ENCODE measurements at places on chromosomes 4 and X.
A peak's percentile ranks its signal among the peaks of the same experiment; 100 is the strongest.

DNA sequence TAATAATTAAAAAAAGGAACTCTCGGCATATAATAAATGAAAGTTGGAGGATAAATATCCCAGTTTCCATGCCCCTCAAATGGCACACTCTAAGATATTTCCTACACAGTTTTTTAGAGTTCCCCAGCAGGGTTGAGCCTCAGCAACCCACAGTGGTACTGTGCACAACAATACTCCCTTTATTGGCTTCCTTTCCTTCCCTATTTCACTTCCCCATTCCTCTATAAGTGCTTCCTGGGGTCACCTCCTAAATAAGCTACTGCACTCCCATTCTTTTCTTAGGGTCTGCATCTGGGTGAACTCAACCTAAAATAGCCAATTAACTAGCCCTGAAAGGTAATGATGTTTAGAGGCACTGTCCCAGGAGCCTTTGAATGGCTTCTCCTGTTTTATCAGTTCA lies 76.4 kb upstream of the NHS start:
- no peak for DNase-seq

GRCh38 chr4:4866124-4866865 lies 6.8 kb downstream of the MSX1 start:
- no peak for DNase-seq

GRCh38 chr4:6892190-6892908 lies 17.3 kb upstream of the TBC1D14 start:
- DNase-seq = no peak

GRCh38 chrX:46168254-46168653 lies 377.0 kb downstream of the ZNF674 start:
- DNase-seq = no peak

GRCh38 chr4:89319756-89320155 lies 12.2 kb upstream of the GPRIN3 start:
- DNase-seq = no peak

DNA sequence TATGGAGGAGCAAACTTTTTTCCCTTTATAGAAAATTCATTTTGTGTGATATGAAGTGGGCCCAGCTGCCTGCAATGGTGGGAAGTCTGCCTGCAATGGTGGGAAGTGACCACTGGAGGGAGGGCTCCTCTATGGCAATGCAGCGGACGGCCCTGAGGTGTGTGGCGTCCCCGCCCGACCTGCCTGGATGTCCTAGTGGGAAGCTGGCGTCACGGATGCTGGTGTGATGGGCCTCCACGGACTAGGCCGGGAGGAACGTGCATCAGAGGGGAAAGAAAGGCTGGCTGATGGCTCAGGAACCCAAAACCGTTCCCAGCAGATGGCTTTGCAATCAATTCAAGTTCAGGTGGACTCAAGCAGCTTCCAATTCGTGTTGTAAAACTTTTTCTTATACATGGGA lies 177.9 kb downstream of the AFAP1 start:
- peak; percentile 35 for DNase-seq

- DNase-seq = no peak
These were observed 395 bp downstream of the RAB28 start for GRCh38 chr4:13483768-13484121.

DNA sequence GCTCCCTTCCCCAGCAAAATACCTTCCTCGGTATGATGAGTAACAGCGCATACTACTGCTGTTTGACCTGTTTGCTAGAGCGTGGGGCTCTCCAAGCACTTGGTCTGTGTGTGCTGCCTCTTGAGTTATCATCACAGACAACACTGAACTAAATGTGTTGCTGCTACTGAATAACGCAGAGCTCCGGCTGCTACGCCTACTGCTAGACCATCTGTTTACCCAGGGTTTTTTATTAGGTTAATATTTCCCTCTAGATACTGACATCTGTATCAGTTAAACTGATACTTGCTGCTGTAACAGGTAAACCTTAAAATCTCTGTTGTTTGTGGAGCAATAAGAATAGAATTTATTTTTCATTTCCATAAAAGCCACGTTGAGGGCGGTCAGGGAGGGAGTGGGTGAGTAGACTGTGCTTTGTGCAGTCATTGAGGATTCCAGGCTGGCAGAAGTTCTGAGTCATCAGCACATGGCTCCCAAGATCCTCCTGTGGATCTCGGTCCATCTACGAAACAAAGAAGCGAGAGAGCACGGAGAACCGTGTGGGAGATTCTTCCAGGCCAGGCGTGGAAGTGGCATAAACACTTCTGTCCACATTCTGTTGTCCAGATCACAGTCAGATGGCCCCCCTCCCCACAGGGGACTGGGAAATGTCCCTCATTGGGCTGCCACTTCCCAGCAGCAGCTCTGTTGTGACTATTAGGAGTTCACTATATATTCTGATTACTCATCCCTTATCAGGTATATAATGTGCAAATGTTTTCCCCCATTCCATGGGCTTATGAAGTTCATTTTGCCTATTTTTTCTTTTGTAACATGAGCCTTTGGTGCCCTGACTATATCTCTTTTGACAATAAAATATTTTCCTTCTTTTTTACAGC lies 14.1 kb downstream of the GRK4 start:
- no peak for DNase-seq

DNA sequence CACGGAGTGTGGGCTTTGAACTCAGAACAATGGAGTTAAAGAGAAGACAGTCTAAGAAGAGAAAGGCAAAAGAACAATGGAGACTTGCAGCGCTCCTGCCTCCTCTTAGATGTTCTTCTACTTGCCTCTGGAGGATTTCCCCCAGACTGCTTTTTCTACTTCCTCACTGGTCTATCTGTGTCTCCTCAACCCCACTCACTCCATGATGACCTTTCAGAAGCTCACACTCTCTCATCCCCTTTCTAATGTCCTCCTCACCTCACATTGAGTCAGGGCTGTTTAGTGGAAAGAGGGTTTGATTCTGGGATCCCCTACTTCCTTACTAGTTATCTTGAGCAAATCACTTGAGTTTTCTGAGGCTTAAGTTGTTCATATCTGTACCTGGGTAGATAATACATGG lies 12.2 kb upstream of the HERC6 start:
- no peak for DNase-seq

GRCh38 chr4:53478671-53479456 lies 101.4 kb downstream of the FIP1L1 start:
- no peak for DNase-seq

DNA sequence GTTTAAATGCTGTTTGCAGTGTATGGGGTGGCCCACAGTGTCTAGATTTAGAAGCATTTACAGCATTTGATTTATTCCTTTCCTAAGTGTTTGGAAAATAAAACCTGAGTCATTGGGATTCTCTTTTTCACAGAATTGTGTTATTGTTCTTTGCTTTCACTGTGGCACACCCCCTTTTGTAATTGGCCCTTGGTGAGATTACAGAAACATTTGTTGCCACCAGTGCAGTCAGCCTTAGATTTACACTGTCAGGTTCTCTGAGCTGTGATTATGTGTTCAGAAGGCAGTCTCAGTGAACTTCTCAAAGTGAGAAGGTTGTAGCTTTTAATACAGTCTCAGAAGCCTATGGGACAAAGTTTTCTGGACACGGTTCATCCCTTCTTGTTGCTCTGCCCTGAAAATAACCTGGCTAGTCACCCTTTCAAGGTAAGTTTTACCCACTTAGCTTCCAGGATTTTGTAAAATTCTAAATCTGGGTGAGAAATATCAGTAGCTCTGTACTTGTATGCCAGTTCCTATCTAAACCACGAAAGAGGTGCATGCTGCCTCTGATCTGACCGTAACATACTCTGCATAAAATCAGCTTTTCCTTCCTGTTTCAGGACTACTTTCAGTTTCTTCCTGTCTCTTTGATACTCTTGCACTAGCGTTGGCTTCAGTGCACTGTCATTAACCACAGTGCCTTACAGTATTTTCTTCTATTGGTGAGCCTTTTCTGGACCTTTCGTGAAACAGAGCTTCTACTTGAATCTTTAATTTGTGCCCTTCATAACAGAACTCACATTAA lies 12.6 kb downstream of the RUFY3 start:
- no peak for DNase-seq

GRCh38 chr4:184171011-184171410 lies 46.7 kb downstream of the ENPP6 start:
- no peak for DNase-seq

DNA sequence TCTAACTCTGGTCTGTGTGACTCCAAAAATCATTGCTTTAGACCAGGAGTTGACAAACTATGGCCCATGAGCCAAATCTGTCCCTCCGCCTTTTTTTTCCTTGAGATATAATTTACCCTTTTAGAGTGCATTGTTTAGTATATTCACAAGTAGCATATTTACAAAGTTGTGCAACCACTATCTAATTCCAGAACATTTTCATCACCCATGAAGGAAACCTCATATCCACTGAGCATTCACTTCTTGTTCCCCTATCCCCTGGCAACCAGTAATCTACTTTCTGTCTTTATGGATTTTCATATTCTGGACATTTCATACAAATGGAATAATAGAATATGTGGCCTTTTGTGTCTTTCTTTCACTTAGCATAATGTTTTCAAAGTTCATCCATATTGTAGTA lies 67.4 kb upstream of the CITED1 start:
- DNase-seq = no peak

- DNase-seq = no peak
These were observed 509 bp upstream of the USP11 start for GRCh38 chrX:47232197-47232802.

DNA sequence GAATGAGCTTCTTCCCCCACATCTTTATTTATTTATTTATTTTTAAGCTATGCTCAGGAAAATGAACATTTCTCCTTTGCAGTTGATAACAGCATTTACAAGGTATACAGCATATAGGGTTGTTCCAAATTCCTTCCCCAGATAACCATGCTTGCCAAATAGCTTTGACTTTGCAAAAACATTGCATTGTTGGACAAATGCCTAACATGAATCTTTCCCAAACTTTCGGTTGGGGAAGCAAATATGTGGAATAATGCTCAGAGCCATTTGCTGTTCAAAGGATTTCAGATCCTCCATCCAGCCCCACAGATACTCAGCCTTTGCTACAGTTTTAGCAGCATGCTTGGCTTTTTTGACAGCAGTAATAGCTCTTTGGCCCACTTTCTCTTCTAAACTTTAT lies 127.2 kb upstream of the AGA start:
- no peak for DNase-seq

DNA sequence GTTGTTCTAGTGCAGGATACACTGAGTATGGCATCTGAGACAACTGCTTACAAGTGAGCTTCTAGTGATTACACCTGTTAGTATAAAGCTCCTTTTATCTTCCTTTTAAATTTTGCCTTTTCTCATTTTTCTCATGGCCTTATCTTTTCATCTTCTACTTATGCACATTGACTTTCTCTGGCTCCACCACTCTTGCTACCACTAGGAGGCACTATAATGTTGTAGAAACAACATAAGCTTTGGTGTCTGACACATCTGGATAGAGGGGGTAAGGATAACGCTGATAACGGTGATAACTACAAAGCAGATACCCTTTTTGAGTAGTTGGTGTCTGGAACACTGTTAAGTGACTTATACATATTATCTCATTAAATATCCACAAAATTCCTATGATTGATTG lies 187.4 kb upstream of the TEX13C start:
- no peak for DNase-seq

- DNase-seq = no peak
These were observed 230.0 kb upstream of the GPC4 start for GRCh38 chrX:133645256-133645655.

- no peak for DNase-seq
These were observed 280.5 kb downstream of the FBXW7 start for GRCh38 chr4:152255437-152255836.

DNA sequence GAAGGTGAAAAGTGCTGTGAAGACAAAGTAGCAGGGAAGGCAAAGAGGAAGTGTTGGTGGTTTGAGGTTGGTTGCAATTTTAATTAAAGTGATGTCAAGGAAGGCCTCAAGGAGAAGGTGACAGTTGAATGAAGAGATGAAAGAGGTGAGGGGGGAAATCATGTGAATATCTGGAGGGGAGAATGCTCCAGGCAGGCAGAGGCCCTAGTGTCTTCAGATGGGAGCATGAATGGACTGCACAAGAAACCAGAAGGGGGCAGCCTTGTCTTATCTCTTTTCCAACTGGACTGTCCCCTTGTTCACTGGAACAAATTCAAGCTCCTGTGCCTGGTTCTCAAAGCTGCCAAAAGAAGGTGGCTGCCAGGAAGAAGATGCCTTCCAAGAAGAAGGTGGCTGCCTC lies 68.4 kb downstream of the MAOB start:
- no peak for DNase-seq

- no peak for DNase-seq
These were observed 532.8 kb downstream of the RPA4 start for GRCh38 chrX:97416461-97416860.

- no peak for DNase-seq
These were observed 72.0 kb downstream of the WFS1 start for GRCh38 chr4:6341696-6342095.

GRCh38 chrX:49876750-49877149 lies 2.5 kb upstream of the USP27X start:
- DNase-seq = no peak

DNA sequence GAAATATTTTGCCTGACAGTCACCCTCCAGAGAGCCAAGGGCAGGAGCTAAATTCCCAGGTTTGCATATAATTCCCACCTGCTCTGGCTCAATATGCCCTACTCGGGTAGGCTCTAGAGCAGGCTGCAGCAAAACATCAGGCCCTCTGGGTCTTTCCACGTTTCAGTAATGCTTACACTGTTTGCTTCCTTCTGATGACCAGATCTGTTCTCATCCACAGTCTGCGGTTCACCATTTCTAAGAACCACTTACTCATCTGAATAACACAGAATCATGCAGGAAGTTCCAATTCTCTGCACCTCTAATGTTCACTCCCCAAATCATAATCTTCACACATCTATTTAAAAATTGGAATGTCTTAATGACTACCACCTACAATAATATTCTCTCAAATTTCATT lies 141.4 kb downstream of the PPP3CA start:
- DNase-seq = no peak

GRCh38 chrX:146433771-146434170 lies 375.8 kb upstream of the CXorf51B start:
- no peak for DNase-seq

DNA sequence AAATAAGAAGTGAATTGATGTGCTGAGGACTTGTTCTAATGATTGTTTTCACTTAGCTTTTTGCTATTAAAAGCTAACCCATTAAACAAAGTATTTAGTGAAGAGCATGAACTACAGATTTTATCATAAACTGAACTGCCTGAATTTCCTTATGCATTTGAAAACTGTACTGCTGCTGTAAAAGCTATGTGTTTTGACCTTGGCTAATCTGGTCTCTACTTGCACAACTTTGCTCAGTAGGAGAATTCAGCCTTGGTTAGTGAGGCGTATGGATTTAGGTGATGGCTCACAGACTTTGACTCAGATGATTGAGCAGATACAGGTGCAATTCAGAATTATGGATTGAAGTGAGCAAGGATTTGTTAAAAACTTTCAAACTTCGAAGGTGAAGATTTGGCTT lies 38.7 kb upstream of the FAT1 start:
- DNase-seq = no peak

DNA sequence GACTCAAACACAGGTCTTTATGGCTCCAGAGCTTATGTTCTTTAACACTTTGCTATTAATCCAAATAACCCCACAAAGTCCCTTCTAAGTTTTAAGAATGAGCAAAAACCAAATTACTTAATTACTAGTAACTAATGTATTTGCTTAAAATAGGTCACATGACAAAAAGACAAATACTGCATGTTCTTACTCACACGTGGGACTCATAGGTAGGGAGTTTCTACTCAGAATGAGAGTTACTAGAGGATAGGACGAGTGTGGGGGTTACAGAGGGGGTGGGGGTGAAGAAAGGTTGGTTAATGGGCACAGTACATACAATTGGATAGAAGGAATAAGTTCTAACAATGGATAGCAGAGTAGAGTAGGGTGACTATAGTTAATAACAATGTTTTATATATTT lies 5.8 kb downstream of the RPS6KA3 start:
- DNase-seq = no peak

- DNase-seq = no peak
These were observed 310.1 kb upstream of the RASGEF1B start for GRCh38 chr4:81781799-81782198.

Measured in stimulated activated CD4-positive, alpha-beta T cell treated with anti-CD3 and anti-CD28 coated beads, Interleukin-1b, Interleukin-23, amount 100 ng/mL, for 1 hour (primary cell).